ENCODE measurements at places on chromosomes 5 and 9.

GRCh38 chr9:130240410-130241197, 25.0 kb upstream of the HMCN2 start:
- peak; percentile 91 for DNase-seq

GRCh38 chr9:127572961-127573721, 38.9 kb upstream of the STXBP1 start:
- DNase-seq, result no peak

DNA sequence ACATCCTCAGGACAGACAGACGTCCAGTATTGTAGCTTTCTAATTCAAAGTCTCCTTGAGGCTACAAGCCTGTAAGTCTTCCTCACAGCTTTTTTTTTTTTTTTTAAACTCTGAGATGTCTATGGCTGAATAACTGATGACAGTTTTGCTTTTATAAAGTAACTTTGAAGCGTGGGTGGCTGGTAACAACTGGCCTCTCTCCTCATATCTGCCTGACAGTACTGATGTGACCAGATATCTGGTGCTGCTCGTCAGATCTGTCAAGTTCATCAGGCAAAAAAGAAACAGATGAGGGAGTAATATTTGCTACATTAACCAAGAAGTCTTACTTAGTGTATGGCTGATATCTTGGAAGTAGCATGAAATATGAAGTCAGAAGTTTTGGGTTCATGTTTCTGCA, 72.6 kb downstream of the GDNF start:
- DNase-seq, result no peak

DNA sequence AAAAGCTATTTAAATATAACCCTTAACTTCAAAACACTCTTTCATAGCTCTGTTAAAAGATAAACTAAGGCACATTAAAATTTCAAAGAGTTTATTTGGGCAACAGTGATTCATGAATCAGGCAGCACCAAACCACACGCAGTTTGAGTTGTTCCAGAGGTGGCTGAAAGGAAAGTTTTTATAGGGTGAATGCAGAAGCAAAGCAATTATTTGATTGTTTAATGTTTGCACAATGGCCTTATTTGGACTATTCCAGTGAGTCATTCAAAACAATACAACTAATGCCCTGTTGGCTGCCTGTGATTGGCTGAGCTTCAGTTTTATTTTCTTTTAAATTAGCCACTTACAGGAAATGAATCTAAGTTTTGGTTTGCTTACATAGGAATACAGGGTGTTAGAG, 125.3 kb downstream of the CEP120 start:
- DNase-seq, result no peak

GRCh38 chr5:43839218-43839617, 236.2 kb downstream of the NNT start:
- no peak for DNase-seq

- DNase-seq, result no peak
These were observed 53.7 kb downstream of the PLAC8L1 start for GRCh38 chr5:146051678-146052077.

GRCh38 chr5:55821731-55822512, 29.2 kb upstream of the IL31RA start:
- no peak for DNase-seq

DNA sequence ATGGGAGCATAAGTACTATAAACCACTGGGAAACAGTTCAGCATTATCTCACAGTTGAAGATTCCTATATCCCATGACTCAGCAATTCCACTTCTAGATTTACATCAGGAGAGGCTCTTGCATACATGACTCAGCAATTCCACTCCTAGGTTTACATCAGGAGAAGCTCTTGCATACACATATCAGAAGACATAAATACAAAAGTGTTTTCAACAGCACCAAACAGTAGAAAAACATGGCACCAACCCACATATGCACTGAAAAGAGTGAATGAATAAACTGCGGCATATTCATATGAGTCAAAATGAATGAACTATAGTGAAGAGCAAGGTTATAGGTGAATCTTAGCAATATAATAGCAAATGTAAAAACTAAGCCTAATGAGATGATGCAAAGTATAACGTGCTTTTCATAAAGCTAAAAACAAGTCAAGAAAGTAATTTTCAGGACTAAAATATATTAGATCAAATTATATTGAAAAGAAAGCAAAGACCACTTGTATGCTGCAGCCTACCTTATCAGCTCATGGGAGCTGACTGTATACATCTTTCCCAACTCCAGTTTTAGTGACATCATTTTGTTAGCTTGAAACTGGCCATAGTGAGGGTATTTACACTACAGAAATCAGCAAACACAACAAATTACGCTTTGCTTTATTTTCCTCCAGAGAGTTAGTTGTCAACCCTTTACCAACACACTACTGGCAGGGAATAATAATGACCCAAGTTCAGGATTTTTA, 95.8 kb downstream of the ANKRD18B start:
- no peak for DNase-seq

DNA sequence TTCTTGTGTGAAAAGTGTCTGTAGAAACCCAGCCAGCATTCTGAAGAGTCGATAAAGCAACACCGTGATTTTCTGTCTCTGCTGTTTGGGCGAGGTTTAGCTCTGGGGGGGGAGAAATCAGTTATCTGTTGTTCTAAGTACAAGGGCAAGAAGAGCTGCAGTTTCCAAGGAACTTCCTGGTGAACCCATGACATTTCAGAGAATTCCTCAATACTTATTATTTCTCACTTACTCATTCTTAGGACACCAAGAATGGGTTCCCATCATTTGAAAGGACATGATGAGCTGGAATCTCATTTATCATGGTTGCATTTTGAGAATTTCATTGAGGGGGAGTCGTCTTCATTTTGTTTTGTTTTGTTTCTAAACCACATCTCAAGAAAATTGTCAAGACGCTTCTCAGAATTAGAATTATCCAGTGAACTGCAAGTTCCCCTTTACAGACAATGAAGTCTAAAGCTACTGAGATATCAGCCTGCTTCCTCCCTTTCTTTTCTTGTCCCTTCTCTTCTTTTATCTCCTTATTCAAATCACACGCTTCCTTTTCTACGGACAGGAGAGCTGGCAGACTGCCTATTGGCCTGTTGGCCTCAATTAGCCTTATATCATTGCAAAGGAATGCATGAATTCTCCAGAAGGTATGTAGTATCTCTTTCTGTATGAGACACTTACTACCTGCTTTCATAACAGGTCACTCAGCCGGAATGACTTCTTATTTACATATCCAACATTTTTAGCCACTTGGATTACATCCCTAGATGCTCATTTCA, 53.7 kb downstream of the ZNF462 start:
- no peak for DNase-seq

GRCh38 chr9:104927216-104927911, 591 bp downstream of the ABCA1 start:
- peak; percentile 46 for DNase-seq

GRCh38 chr9:14323083-14323971, 9.4 kb upstream of the NFIB start:
- DNase-seq, result no peak

GRCh38 chr5:60377826-60378225, 322.1 kb downstream of the DEPDC1B start:
- DNase-seq, result no peak

DNA sequence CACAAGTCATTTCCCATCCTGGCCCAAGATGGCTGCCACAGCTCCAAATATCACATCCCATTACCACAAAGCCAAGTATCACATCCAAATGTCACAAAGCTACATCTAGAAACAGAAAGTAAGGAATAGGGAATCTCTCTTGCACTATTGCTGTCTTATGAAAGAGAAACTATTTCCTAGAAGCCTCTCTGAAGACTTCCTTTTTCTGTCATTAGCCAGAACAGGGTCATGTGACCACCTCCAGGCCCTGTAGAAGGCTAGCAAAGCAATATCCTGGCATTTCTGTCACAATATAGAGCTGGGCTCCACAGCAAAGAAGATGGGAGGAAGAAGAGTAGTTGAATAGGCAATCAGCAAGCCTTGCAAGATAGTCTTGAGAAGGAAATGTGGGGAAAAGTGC, 99.2 kb downstream of the SH3TC2 start:
- no peak for DNase-seq

DNA sequence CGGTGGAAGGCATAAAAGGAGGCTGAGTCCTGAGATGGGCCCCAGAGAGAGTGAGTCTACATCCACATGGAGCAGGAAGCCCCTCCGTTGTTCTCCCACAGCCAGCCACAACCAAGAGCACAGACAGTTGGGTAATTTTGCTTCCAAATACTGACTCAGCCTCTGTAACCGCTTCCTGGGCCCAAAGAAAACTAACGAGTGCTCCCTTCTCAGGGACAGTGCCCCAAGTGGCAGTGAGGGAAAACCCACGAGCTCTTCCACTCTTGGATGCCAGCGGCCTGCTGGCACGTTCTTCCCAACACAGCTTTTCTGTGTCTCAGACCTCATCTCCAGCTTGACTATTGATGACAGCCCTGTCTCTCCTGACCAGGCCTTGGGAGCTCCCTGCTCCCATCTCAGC, 207.6 kb downstream of the FSTL4 start:
- DNase-seq, result no peak

DNA sequence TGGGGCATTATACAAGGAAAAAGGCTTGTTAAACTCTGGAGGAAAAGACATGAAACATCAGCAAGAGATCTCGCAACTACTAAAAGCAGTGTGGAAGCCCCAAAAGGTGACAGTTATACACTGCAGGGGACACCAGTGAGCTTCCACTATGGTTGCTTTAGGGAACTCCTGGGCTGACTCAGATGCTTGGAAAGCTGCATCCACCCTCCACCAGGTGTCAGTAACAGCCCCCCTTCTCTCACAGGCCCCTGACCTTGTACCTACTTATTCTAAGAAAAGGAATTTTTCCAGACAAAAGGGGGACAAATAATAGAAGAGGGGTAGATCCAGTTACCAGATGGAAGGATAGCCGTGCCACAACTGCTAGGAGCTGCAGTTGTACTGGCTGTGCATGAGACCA, 154.4 kb upstream of the COX7C start:
- no peak for DNase-seq

- no peak for DNase-seq
These were observed 133.4 kb downstream of the PHF2 start for GRCh38 chr9:93709600-93710369.

DNA sequence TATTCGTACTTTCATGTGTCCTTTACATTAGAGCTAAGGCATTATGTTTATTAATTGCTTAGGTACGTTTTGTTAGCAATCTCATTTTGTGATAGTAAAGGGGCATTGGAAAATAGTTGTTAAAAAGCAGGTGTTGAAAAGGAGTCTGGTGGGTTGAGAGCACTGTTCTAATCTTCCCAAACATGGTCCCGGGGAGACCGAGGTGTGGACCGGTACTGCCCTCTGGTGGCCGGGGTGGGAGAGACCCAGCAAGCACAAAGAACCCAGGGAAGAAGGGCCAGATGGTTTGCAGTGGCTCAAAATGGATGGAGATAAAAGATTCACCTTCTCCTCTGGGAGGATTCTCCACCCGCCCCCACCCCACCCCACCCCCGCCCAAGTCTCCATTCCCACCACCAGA, 26.1 kb downstream of the IDNK start:
- DNase-seq, result peak; percentile 63

DNA sequence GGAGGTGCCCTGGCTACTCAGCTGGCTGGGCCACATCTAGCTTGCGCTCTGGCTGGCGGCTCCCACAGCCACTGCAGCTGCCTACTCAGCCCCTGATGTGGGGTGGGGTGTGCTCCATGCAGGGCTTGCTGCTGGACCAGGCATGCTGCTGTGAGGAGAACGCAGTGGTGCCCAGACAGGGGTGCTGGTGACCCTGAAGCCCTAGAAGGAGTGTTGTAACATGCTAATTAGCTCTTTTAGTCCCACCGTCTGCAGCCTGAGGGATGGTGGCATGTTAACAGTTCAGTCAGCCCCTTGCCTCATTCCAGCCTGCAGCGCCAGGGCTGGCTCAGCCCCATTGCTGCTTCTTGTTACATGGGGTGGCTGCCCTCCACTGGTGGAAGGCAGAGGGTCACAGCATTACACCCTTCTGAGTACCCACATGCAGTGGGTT, 642.3 kb downstream of the DMRTA1 start:
- DNase-seq, result no peak

- no peak for DNase-seq
These were observed 5.6 kb downstream of the EGFLAM start for GRCh38 chr5:38263983-38264382.

DNA sequence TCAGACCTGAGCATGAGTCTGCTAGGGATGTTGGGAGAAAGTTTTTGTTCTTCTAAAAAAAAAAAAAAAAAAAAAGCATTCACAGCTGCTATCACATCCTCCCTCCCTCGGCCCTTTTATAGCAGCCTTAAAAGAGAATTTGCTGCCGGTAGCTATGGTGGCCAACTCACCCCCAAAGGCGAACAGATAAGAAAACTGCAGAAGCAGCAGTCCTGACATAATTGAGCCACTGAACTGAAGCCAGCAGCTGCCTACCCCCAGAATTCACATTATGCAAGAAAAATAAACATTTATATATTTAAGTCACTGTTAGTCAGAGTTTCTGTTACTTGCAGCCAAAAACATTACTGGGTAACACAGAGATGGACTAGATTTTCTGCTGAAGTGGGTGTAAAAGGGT, 124.3 kb upstream of the SMARCA2 start:
- DNase-seq, result no peak

DNA sequence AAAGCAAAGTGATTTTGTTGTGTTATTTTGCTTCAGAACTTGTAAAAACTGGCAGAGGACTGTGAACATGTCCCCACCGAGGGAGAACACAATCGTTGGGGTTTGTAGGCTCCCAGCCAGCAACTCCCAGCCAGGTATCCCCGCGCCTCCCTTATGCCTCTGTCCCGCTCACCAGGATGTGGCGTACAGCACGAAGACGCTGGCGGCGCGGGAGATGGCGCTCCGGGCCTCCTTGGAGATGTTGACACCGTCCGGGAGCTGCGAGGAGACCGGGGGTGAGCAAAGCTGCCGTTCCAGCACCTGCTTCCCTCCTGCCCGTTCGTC, 630 bp downstream of the POLE3 start:
- DNase-seq, result no peak

- peak; percentile 34 for DNase-seq
These were observed 27.5 kb downstream of the GPX3 start for GRCh38 chr5:151047814-151048425.

DNA sequence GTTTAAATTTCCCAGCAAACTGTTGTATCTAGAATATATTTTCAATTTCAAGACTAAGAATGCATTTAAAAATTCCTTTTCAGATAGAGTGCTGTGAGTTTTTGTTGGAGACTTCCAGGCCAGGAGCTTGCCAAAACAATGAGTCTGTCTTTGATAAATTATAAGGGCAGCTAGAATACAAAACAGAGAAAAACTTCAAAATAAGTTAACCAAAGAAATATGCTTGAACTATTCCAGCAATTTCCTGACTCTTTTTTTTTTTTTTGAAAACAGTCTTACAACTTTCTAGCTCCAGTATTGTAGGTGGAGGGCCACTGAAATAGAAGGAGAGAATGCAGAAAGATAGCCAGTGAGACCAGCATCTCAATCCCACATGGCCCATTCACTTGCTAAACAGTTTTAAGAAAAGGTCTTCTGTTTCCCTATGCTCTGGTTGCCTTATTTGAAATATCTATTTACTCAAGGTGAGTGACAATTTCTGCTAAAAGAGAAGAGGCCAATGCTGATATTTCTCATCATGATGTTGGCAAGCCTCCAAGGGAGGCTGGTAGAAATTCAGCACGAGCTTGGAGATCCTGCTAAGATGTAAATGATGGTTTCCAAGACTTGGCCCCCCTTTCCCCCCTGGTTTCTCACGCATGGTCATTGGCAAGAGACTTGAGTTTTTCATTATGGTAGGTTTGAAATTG, 103.2 kb downstream of the USP20 start:
- DNase-seq, result peak; percentile 10

GRCh38 chr5:1029945-1030625, 21.5 kb downstream of the NKD2 start:
- DNase-seq, result no peak

- DNase-seq, result no peak
These were observed 272.0 kb downstream of the DENND1A start for GRCh38 chr9:123657941-123658340.

Measured in Ammon's horn (tissue), 1 donor.